ENCODE measurements at places on chromosomes 5 and 9.

- no peak for DNase-seq
These were observed 107.4 kb downstream of the LMNB1 start for GRCh38 chr5:126884269-126884819.

- DNase-seq: no peak
These were observed 2.2 kb upstream of the TGFBI start for GRCh38 chr5:136026636-136027035.

GRCh38 chr5:149603210-149603609 is 21.9 kb downstream of the ARHGEF37 start:
- DNase-seq: no peak

DNA sequence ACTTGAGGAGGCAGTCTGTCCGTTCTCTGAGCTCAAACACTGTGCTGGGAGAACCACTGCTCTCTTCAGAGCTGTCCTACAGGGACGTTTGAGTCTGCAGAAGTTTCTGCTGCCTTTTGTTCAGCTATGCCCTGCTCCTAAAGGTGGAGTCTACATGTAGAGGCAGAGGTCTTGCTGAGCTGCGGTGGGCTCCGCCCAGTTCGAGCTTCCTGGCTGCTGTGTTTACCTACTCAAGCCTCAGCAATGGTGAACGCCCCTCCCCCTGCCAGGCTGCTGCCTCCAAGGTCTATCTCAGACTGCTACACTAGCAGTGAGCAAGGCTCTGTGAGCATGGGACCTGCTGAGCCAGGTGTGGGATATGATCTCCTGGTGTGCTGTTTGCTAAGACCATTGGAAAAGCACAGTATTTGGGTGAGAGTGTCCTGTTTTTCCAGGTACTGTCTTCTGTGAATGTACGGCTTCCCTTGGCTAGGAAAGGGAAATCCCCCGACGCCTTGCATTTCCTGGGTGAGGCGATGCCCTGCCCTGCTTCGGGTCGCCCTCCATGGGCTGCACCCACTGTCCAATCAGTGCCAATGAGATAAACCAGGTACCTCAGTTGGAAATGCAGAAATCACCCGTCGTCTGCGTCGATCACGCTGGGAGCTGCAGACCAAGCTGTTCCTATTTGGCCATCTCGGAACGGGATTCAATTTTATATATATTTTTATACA is 58.5 kb downstream of the CNTRL start:
- peak; percentile 14 for DNase-seq

DNA sequence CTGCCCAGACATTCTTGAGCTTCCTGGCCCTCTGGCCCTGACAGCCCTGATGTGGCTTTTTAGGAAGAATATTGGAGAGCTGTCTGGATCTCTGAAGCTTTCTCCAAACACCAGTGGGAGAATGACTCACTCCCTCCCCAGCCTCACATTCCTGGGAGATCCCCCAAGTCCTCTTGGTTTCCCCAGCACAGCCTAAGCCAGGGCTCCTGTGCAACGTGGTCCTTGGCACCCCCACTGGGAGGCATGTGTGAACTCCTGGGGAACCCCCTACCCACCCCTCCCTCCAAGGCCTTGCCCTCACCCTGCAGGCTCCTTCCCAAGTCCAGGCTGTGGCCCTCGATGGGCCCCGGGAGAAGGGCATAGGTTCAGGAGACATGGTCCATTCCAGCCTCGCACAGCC is 12.7 kb downstream of the GLIPR2 start:
- DNase-seq: no peak

DNA sequence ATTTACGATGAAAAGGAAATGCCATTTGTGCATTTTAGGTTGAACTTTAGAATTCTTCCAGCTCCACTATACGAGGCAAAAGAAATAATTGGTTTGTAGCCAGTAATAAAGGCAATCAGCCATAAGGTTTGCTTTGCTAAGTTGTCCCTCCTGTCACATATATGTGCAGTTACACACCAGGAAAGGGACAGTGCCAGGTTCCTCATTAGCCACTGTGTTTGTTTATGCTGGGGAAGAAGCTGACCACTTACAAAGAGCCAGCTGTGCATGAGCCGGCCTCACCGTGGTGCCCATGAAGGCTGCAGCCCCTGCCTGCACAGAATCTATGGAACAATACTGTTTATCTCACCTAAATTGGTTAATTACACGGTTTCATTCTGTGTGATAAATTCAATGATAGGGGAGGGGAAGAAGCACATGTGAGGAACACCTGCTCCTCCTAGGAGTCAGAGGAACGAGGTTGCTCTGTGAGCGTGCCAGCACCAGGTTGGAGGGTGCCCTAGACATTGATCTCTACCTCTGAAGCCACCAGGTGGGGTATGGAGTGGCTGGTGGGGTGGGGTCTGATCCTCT is 173.8 kb upstream of the DAP start:
- no peak for DNase-seq

GRCh38 chr5:133242221-133242835 is 190.5 kb downstream of the HSPA4 start:
- DNase-seq: no peak

DNA sequence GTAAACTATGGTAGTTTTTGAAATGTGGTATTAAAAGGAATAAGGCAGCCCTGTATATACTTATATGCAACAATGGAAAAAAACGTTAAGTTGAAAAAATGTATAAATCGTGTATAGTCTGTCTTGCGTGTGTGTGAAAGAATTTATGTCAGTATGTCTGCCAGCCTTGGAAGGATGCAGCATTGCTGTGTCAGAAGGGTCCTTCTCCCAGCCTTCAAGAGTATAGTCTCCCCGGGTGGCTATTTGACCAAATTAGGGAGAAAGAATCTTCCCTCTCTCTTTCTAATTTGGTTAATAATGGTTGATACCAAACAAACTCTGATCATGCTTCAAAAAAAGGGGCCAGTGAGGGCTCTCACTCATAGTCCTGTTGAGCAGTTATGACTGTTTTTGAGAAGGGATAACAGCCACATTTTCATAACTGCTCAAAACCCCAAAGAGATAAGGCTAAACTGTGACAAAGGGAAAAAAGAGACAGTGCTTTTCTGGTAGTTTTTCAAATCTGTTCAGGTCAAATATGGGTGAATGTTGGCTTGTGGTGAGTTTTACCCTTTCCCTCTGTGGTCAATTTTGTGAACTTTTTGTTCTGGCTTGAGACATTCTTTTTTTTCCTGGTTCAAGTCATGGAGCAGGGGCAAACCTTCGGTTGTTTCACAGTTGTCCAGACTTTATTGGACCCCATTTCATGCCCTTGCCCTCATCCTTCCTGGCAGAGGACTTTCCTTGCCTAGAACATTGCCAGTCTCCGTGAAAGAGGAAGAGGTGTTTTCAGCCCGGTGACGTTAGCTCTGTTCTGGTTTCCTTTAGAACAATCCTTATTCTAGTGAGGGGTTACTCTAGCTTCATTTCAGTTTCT is 21.0 kb downstream of the SNX30 start:
- no peak for DNase-seq

- no peak for DNase-seq
These were observed 14.7 kb downstream of the TNFAIP8 start for GRCh38 chr5:119370486-119370885.

- no peak for DNase-seq
These were observed 15.3 kb downstream of the LHX3 start for GRCh38 chr9:136189394-136190236.
